ENCODE measurements at places on chromosomes 2 and 18.
A peak's percentile ranks its signal among the peaks of the same experiment; 100 is the strongest.

GRCh38 chr2:46337208-46337994, 40.2 kb downstream of the EPAS1 start:
- DNase-seq: no peak

DNA sequence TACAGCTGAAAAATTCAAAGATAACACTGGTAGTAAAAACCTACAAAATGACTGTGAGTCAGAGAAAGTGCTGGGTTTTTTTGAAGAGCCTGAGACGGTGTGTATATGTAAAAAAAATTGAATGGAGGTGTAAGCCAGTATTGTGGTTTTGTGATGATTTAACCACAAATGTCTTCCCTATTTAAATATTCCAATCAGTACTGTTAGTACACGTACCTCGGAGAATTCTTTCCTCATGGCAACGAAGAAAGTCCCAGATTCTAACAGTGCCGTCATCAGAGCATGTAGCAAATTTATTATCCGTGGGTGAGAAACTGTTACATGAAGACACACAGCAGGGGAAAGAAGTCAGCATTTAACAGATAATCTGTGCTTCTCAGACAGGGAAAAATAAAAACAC, 48.1 kb downstream of the WDR33 start:
- DNase-seq: no peak

GRCh38 chr18:61236356-61237057, 96.7 kb upstream of the CDH20 start:
- DNase-seq: no peak

GRCh38 chr2:188787658-188788240, 186.4 kb upstream of the COL3A1 start:
- no peak for DNase-seq

GRCh38 chr2:26196683-26197418, 24.0 kb downstream of the GAREM2 start:
- no peak for DNase-seq

DNA sequence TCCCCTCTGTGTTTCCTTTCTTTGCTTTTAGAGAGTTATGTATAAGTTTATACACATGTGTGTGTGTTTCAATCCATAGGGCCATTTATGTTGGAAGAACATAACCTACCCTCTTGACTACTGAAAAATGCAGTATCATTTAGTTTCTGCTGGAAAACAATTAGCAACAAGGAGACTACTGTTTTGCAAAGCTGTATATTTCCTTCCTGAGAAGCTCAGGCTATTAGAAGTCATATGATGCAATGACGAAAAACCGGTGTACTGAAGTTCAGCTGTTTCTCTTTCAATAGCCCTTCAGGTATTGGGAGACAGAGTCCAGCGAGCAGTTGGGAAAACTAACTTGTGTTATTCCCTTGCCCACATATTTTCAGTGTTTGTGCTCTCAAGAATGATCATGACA, 447.7 kb upstream of the GYPC start:
- no peak for DNase-seq

DNA sequence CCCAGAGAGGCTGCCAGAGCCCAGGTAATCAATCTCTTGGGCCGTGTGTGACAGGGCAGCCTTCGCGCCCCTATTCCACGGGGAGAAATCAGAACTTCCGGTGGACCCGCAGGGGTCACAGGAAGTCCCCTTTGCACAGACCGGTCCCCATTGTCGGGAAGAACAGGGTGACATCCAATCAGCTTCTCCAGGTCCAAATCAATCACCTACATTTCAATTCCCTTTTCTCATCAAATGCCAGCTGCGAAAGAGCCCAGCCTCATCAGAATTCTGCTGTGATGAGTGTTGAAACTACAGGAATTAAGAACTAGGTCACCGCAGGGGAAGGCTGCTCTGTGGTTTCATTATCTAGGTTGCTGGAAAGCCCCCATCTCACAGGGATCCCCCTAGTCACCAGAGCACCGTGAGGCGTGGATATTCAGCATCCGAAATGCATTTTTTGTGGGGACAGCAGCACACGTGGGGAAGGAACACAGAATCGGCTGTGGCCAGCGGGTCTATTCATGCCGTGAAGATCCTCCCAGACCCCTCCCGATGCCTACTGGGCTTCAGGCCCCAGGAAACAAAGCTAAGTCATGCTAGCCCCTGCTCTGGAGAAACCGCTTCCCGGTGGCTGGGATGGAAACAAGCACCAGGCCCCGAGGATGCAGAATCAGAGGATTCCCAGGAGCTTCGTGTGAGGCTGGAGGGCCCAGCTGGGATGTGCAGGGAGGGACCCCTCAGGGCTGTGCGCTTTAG, 193.7 kb upstream of the ID2 start:
- no peak for DNase-seq

DNA sequence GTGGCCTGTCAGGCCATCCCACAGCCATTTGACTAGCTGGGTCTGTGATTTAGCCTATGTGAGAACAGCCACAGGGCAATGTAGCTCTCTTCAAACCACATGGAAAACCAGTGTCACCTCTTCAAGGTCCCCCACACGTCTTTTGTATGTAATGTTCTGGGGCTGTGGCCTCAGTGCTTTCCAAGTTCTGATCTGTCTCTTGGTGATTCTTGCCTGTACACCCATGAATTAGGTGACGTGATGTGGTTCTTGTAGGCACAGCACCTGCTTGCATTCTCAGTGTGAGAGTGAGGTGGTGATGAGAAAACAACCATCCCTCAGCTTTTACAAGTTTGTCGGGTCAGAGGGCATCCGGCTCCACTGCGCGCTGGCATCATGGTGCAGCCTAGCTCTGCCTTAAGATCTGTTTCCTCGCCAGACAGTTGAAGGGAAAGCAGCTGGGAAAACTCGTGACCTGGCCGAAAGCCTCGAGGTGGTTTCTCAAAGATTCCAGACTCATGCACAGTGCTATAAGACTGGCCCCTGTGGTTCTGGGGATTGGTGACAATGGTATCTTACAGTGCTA, 125.8 kb downstream of the TANC1 start:
- peak; percentile 79 for DNase-seq

- no peak for DNase-seq
Measured at GRCh38 chr2:157233506-157233905, 24.0 kb upstream of the GALNT5 start.

DNA sequence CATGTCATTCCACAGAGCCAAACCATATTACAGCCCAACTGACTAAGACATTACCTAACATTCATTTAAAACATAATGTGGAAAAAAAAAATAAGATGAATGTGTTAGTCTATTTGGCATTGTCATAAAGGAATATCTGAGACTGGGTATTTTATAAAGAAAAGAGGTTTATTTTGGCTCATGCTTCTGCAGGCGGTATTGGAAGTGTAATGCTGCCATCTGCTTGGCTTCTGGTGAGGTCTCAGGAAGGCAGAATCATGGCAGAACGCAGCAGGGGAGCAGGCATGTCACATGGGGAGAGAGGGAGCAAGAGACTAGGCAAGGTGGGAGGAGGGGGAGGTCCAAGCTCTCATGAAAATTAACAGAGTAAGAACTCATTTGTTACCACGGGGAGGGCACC, 504.8 kb upstream of the LRATD1 start:
- DNase-seq: no peak
